Right atrium auricular region (tissue), 2 donors: ENCODE measurements at places on chromosomes 16 and 17. TPM values are rescaled to one million over a fixed set of nuclear protein-coding genes. Genes with fewer than 3 reads are reported as not detected.

DNA sequence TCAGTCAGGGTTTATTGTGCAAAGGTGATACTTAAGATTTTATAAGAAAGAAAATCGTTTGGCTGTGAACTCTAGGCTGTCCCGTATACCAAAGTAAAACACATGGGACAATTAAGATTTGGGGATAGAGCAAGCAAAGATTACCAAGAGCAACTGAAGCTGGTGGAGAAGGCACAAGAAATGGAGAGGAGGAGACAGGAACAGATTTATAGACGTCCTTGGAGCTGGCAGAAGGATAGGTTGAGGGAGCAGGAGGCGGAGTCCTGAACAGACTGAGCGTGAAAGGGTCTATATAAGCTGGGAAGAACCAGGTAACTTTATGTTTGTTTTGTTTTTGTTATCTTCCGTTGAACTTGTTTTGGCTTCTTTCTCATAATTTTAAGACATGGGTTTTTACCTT lies 3.8 kb downstream of the TNRC6C start:
- DNase-seq = no peak
- H3K27ac ChIP-seq = no peak overlapping the region
- H3K36me3 ChIP-seq = no peaks in the 10 kb centered on the region
- H3K27me3 ChIP-seq = no peaks in the 10 kb centered on the region

DNA sequence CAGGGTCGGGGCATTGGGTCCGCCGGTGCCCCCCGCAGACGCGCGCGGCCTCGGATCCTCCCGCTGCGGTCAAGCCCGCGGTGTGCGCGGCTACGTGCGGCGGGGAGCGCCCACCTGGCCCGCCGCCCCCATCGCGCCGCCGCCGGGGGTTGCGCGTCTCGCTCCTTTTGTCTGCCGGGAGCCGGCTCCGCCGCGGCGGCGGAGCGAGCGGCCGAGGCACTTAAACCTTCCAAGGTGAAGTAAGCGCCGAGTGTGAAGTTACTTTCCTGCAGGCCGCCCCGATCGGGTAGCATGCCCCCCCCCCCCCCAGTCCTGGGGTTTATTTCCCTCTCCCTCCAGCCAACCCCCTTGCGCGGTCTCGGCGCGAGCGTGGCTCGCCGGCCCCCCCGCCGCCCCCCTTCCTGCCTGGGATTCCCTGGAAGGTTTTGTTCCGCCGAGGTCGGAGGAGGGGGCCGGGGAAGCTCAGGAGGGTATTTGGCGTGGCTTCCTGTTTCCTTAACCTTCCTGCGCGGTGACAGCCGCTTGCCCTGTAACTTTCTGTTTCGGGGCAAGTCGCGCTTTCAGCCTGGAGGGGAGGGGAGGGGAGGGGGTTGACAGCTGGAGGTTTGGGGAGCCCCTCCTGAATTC lies 56.6 kb upstream of the GSE1 start:
- H3K27me3 ChIP-seq = no peaks in the 10 kb centered on the region
- no peaks in the 10 kb centered on the region for H3K36me3 ChIP-seq

DNA sequence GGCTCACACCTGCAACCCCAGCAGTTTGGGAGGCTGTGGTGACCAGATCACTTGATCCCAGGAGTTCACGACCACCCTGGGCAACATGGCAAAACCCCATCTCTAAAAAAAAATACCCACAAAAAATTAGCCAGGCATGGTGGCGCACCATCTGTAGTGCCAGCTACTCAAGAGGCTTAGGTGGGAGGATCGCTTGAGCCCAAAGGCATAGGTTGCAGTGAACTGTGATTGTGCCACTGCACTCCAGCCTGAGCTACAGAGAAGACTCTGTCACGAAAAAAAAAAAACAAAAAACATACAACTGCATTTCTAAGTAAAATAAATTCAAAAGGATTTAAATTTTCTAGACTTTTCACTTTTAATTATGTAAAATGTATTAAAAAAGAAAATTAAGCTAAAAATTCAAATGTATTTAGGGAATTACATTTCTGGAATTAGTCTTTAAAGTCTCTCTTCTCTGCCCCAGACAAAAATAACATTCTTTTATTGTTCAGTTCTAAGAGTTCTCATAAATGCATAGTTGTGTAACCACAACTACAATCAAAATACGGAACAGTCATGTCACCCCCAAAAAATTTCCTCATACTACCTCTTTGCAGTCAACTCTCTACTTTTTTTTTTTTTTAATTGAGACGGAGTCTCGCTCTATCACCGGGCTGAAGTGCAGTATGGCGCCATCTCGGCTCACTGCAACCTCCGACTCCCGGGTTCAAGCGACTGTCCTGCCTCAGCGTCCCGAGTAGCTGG lies 14.1 kb downstream of the FAM222B start:
- no peak overlapping the region for H3K4me3 ChIP-seq
- H3K27me3 ChIP-seq = no peaks in the 10 kb centered on the region
- no peak overlapping the region for H3K27ac ChIP-seq
- DNase-seq = no peak

GRCh38 chr16:15897834-15898254 lies 9.4 kb upstream of the CEP20 start:
- H3K27me3 ChIP-seq = no peaks in the 10 kb centered on the region
- no peak overlapping the region for H3K4me3 ChIP-seq
- DNase-seq = no peak
- H3K4me1 ChIP-seq = no peaks in the 10 kb centered on the region

GRCh38 chr17:17191346-17191792 lies 14.8 kb downstream of the PLD6 start:
- H3K27ac ChIP-seq = peak overlapping the region; percentile 69
- no peaks in the 10 kb centered on the region for H3K27me3 ChIP-seq
- peaks cover 33% of the 10 kb centered on the region for H3K4me1 ChIP-seq
- peaks cover 24% of the 10 kb centered on the region for H3K36me3 ChIP-seq
- no peak overlapping the region for H3K4me3 ChIP-seq
- DNase-seq = no peak

- no peak overlapping the region for H3K27ac ChIP-seq
- H3K4me1 ChIP-seq = no peaks in the 10 kb centered on the region
- no peak overlapping the region for H3K4me3 ChIP-seq
These were observed 70.9 kb upstream of the KIFC3 start for GRCh38 chr16:57873218-57873617.

DNA sequence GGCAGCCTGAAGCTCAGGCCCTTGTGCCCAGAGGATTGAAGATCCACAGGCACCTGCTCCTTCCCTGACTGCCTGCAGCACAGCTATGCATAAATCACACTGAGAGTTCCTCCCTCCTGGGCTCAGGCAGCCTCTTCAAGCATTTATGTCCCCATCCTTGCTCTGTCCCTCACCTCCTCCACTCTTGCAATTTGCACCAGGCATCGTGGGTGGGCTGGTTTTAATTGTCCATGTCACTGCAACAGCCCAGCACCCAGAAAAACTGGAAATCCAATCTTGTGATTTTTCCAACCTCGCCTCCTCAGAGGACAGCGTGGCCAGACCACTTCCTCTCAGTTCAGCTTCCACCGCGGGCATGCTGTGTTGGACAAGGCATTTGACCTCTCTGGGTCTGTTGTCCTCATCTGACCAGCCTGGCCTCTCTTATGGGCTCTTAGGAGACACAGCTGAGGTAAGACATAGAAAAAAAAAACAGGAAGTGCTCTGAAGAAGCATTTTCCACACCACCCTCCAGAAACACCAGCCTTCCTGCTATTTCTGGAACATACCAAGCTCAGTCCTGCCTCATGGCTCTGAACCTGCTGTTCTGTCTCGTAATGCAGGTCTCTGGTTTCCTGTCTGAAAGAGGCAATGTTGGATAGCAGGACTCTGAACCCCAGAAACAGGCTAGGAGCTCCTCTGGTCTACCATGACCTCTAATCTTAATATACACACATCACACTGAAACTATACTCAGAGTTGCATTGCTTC lies 8.3 kb downstream of the TMEM114 start:
- DNase-seq = no peak
- no peaks in the 10 kb centered on the region for H3K4me1 ChIP-seq
- no peak overlapping the region for H3K4me3 ChIP-seq
- no peaks in the 10 kb centered on the region for H3K27me3 ChIP-seq
- H3K36me3 ChIP-seq = no peaks in the 10 kb centered on the region
- H3K27ac ChIP-seq = no peak overlapping the region

DNA sequence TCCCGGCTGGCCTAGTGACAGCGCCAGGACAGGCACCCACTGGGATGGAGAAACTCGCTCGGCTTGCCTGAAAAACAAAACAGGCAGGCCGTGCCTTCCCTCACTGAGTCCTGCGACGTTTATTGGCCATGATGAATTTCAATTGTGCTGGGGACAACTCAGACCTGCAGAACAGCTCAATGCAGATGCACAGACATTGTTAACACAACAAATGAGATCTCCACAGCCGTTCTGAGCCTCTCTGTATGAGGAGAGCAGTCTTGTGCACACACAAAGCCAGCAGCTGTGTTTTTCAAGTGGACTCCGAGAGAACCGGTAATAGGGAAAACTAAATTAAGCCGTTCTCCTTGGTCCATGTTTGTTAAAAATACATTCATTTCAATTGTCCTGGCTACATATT lies 15.9 kb downstream of the SHISA6 start:
- H3K27ac ChIP-seq = no peak overlapping the region
- no peaks in the 10 kb centered on the region for H3K27me3 ChIP-seq
- H3K4me3 ChIP-seq = no peak overlapping the region
- H3K36me3 ChIP-seq = no peaks in the 10 kb centered on the region
- no peak for DNase-seq

DNA sequence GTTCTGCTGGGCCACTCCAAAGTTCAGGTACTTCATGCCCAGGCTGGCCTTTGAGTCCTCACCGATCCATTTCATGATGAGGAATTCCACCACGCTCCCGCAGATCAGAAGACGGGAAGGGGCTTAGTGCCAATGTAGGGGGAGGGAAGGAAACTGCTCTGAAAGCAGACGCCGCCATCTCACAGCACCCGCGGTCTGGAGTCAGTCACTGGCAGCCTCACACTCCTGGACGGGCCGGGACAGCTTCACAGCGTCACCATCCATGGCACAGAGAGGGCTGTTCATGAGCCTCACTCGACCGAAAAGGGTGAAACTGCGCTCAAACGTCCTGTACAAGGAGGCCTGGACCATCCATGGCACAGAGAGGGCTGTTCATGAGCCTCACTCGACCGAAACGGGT lies 62.0 kb downstream of the RPH3AL start:
- no peaks in the 10 kb centered on the region for H3K36me3 ChIP-seq
- H3K4me1 ChIP-seq = no peaks in the 10 kb centered on the region
- H3K4me3 ChIP-seq = no peak overlapping the region
- DNase-seq = no peak

DNA sequence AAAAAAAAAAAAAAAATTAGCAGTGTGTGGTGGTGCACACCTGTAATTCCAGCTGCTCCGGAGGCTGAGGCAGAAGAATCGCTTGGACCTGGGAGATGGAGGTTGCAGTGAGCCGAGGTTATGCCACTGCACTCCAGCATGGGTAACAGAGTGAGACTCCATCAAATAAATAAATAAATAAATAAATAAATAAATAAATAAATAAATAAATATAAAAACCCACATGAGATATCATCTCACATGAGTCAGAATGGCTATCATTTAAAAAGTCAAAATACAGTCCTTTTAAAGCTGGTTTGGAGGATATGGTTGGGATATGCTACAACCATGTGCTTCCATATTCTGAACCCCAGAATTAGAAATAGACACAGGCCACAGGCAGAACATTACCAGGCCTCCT lies 114.3 kb downstream of the WSCD1 start:
- H3K4me3 ChIP-seq = no peak overlapping the region
- no peaks in the 10 kb centered on the region for H3K36me3 ChIP-seq
- H3K27ac ChIP-seq = no peak overlapping the region
- no peaks in the 10 kb centered on the region for H3K4me1 ChIP-seq
- DNase-seq = no peak
- no peaks in the 10 kb centered on the region for H3K27me3 ChIP-seq

GRCh38 chr17:70521821-70522256 lies 352.5 kb downstream of the KCNJ2 start:
- DNase-seq = peak; percentile 62
- H3K27me3 ChIP-seq = no peaks in the 10 kb centered on the region
- H3K27ac ChIP-seq = no peak overlapping the region
- no peaks in the 10 kb centered on the region for H3K4me1 ChIP-seq

Gene TRIM25
- 17.6 TPM for total RNA-seq

Gene SLC35G6
- total RNA-seq = not detected

Gene HAGHL
- 9.7 TPM for total RNA-seq

Gene TMEM238L
- total RNA-seq = not detected

Gene NPIPB8
- not detected for total RNA-seq

Gene TMC7
- 0.63 TPM for total RNA-seq

Gene KCNH6
- total RNA-seq = not detected

Gene ZMYND15
- not detected for total RNA-seq
